ENCODE measurements at places on chromosomes 7 and 10. TPM values are rescaled to one million over a fixed set of nuclear protein-coding genes. Genes with fewer than 3 reads are reported as not detected.

AKR1D1 gene
- not detected for total RNA-seq

PDGFA gene
- 71.9 TPM for total RNA-seq

DDX21 gene
- 57.3 TPM for total RNA-seq

RAPGEF5 gene
- total RNA-seq = 1.5 TPM

AUTS2 gene
- 12.3 TPM for total RNA-seq

PKD1L1 gene
- total RNA-seq = under 0.01 TPM

AMZ1 gene
- 0.30 TPM for total RNA-seq

CNTNAP2 gene
- 3.6 TPM for total RNA-seq

C10orf105 gene
- not detected for total RNA-seq

SPDYE2 gene
- not detected for total RNA-seq

All from smooth muscle cell of the umbilical artery (primary cell).